Tibial nerve (tissue), 4 donors: ENCODE measurements at places on chromosomes 6 and 20. TPM values are rescaled to one million over a fixed set of nuclear protein-coding genes. Genes with fewer than 3 reads are reported as not detected.
A peak's percentile ranks its signal among the peaks of the same experiment; 100 is the strongest.

PRDM13 gene
- total RNA-seq, result not detected

DNA sequence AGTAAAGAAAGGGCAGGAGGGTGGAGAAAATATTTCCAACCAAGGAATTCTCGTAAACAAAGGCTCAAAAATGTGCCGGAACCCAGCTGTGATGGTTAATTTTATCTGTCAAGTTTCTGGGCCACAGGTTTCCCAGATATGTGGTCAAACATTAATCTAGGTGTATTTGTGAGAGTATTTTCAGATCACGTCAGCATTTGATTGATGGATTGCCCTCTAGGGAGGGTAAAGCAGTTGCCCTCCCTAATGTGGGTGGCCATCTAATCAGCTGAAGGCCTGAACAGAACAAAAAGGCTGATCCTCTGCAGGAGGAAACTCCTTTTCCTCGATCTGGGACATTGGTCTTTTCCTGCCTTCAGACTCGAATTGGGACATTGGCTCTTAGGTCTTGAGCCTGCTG, 298.7 kb upstream of the TCF21 start:
- DNase-seq, result no peak
- H3K4me1 ChIP-seq, result no peaks in the 10 kb centered on the region
- H3K4me3 ChIP-seq, result no peak overlapping the region
- H3K36me3 ChIP-seq, result no peaks in the 10 kb centered on the region

CCN2 gene
- 411 TPM for total RNA-seq

- no peak for DNase-seq
- peaks cover 47% of the 10 kb centered on the region for H3K4me1 ChIP-seq
- no peaks in the 10 kb centered on the region for H3K27me3 ChIP-seq
- H3K36me3 ChIP-seq, result no peaks in the 10 kb centered on the region
- no peak overlapping the region for H3K4me3 ChIP-seq
Observed at GRCh38 chr6:45433533-45434380, 56.0 kb upstream of the SUPT3H start.

RWDD2A gene
- 2.2 TPM for total RNA-seq

GRCh38 chr20:43151901-43152300, 37.8 kb downstream of the PTPRT start:
- no peaks in the 10 kb centered on the region for H3K36me3 ChIP-seq
- H3K27ac ChIP-seq, result no peak overlapping the region
- DNase-seq, result no peak
- no peak overlapping the region for H3K4me3 ChIP-seq
- no peaks in the 10 kb centered on the region for H3K4me1 ChIP-seq
- no peaks in the 10 kb centered on the region for H3K27me3 ChIP-seq

- no peaks in the 10 kb centered on the region for H3K4me1 ChIP-seq
- H3K4me3 ChIP-seq, result no peak overlapping the region
- no peak for DNase-seq
- H3K27me3 ChIP-seq, result no peaks in the 10 kb centered on the region
- no peaks in the 10 kb centered on the region for H3K36me3 ChIP-seq
Observed at GRCh38 chr20:19875376-19876221, 117.5 kb downstream of the RIN2 start.

GMPR gene
- 21.8 TPM for total RNA-seq

PKIB gene
- total RNA-seq, result 2.0 TPM

DNA sequence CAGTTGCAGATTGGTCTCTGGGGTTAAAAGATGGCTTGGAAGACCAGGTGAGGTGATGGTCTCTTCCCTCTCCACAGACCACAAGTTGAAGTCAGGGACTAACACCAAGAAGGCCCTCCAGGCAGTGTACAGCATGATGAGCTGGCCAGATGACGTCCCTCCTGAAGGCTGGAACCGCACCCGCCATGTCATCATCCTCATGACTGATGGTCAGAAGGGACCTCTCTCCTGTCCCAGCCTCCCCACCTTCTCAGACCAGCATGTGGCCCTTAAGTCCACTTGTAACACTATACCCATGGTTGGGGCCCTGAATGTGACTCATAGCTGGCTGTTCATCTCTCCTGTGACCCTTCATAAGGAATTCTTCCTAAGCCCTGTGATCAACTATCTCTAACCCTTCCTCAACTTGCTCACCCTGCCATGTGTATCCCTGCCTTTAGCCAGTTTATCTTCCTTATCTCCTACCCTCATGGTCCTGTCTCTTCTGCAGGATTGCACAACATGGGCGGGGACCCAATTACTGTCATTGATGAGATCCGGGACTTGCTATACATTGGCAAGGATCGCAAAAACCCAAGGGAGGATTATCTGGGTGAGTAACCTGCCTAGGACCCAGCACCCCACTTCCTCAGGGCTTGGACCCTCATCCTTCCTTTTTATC, 3.0 kb downstream of the CFB start:
- peak overlapping the region; percentile 41 for H3K27ac ChIP-seq
- H3K4me3 ChIP-seq, result no peak overlapping the region
- peaks cover 7% of the 10 kb centered on the region for H3K36me3 ChIP-seq
- H3K4me1 ChIP-seq, result peaks cover 10% of the 10 kb centered on the region
- no peak for DNase-seq

DNA sequence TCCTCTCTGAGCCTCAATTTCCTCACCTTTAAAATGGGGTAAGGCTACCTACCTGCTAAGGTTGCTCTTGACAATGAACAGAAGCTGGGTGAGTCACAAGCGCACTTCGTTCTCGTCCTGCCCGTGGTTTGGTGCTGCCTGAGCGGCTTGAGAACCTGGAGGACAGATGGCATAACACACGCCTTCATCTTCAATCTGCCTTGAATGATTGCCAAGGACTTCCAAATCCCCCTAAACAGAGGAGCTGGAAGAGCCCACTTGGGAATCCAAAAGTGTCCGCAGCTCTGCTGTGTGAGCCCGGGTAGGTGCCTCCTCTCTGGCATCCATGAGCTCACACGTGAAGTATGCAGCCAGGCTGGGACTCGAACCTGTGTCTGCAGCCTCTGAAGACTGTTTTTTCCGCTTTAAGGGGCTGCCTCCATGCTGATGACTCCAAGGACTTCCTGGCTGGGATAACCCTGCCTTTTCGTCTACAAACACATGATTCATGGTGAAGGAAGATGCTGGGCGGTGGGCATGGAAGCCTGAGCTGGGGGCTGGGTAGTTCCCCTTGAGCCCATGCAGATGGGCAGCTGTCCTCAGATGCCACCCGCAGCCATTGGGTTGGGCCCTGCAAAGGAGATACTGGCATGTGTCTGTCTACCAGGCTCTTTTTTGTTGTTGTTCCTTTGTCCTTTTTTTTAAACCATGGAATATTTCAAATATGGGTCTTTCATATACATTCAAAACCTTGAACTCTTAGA, 25.3 kb upstream of the CSNK2A1 start:
- peaks cover 41% of the 10 kb centered on the region for H3K27me3 ChIP-seq
- H3K4me1 ChIP-seq, result no peaks in the 10 kb centered on the region
- H3K27ac ChIP-seq, result no peak overlapping the region

GRCh38 chr6:66429210-66429609, 722.2 kb upstream of the EYS start:
- H3K4me1 ChIP-seq, result no peaks in the 10 kb centered on the region
- no peak overlapping the region for H3K27ac ChIP-seq
- no peak for DNase-seq
- H3K36me3 ChIP-seq, result no peaks in the 10 kb centered on the region
- H3K27me3 ChIP-seq, result no peaks in the 10 kb centered on the region
- no peak overlapping the region for H3K4me3 ChIP-seq

LGSN gene
- total RNA-seq, result not detected

MATN4 gene
- not detected for total RNA-seq

EBF4 gene
- total RNA-seq, result 17.5 TPM

DNA sequence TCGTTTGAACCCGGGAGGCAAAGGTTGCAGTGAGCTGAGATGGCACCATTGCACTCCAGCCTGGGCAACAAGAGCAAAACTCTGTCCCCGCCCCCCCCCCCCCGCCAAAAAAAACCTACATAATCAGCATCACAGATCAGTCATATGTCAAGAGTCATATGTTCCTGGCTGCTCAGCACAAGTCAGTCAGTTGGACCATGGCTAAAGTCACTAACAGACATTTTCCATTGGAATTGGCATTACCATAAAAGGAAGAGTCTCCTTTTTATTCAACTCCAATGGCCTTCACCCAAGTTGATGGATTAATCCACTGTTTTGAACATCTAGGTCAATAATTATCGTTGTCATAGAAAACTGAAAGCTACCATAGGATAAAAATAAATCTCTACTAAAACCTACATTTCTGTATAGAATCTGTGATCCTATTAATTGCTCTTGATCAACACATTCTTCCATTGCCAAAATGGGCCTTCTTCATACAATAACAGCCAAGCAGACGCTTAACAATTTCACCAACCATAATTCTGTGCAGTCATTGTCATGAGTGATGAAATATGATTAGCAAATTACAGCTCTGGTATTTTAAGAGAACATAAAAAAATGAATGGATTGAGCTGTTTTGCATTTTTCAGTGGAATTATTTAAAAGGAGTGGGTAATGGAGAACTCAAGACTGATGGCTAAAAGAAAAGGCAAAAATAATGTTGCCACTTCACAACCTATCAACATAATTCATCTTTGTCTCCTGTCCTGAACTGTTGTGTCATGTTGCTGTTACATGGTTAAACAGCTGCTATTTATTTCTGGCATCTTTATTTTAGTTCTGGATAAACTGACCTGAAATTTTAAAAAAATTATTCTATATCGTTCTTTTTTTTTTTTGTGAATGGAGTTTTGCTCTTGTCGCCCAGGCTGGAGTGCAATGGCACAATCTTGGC, 555.5 kb upstream of the JARID2 start:
- H3K36me3 ChIP-seq, result no peaks in the 10 kb centered on the region
- H3K27ac ChIP-seq, result no peak overlapping the region
- no peak for DNase-seq
- H3K4me3 ChIP-seq, result no peak overlapping the region
- no peaks in the 10 kb centered on the region for H3K27me3 ChIP-seq

FGD2 gene
- 40.9 TPM for total RNA-seq

EYA2 gene
- 24.9 TPM for total RNA-seq

DNA sequence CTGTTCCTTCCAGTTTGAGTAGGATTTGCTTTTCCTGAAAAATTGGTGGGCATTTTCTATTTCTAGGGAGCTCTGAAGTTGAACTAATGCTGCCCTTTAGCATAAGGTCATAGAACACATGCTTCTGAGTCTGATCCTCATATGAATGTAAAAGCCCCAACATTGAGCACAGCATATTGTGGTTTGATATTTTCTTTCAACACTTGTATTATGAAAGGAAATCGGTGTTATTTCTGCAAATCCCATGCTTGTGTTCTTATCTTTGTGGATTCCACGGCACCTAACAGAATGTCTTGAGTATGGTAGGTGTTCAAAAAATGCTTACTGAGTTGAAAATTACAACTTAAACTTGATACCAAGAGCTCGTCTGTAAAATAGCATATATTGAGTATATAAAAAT, 85.8 kb downstream of the TRMT11 start:
- no peak overlapping the region for H3K27ac ChIP-seq
- H3K36me3 ChIP-seq, result peaks cover 6% of the 10 kb centered on the region
- H3K4me3 ChIP-seq, result no peak overlapping the region
- no peak for DNase-seq
- H3K27me3 ChIP-seq, result no peaks in the 10 kb centered on the region

TINAG gene
- total RNA-seq, result not detected

- H3K27ac ChIP-seq, result no peak overlapping the region
- H3K36me3 ChIP-seq, result no peaks in the 10 kb centered on the region
- H3K27me3 ChIP-seq, result no peaks in the 10 kb centered on the region
- no peaks in the 10 kb centered on the region for H3K4me1 ChIP-seq
Observed at GRCh38 chr6:4102687-4103244, 23.8 kb upstream of the FAM217A start.

DNA sequence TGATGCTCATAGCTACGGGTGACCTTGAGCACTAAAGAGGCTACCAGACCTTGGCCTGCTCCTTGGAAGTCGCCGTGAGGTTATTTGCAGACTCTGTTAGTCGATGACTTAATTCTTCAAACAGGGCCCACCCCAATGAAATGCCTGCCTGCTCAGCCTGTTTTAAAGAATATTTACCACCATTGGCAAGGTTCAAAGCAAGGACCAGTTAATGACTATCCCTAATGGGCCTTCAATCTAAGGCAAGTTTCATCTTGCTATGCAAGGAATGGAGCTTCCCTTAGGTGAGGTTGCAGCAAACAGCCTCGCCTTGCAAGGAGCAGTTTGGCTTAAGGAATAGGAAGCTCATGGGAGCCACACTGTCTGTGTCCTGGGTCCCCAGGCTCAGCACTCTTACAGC, 22.9 kb upstream of the SPO11 start:
- no peak for DNase-seq
- no peak overlapping the region for H3K4me3 ChIP-seq
- H3K27me3 ChIP-seq, result no peaks in the 10 kb centered on the region
- no peak overlapping the region for H3K27ac ChIP-seq

FIG4 gene
- 42.9 TPM for total RNA-seq

DNA sequence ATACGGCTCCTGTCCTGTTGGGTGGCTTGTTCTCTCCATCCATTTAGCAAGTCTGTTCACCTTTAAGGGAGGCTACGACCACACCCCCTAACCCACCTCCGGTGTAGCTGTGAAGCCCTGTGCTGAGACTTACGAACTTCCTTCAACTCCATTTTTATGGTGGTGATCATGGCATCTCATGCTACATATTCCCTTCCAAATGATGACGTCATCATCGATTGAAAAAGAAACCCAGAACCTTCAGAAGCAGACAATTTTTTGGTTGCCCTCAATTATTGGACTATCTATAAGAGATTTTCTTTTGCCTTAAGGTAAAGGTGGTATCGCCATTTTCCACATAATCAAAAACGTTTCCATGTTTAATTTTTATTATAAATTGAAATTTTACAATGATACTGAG, 389.0 kb downstream of the CBLN4 start:
- DNase-seq, result no peak
- H3K4me1 ChIP-seq, result no peaks in the 10 kb centered on the region
- H3K27me3 ChIP-seq, result no peaks in the 10 kb centered on the region
- H3K4me3 ChIP-seq, result no peak overlapping the region

SALL4 gene
- total RNA-seq, result 0.66 TPM

PEDS1 gene
- total RNA-seq, result 36.7 TPM

DNA sequence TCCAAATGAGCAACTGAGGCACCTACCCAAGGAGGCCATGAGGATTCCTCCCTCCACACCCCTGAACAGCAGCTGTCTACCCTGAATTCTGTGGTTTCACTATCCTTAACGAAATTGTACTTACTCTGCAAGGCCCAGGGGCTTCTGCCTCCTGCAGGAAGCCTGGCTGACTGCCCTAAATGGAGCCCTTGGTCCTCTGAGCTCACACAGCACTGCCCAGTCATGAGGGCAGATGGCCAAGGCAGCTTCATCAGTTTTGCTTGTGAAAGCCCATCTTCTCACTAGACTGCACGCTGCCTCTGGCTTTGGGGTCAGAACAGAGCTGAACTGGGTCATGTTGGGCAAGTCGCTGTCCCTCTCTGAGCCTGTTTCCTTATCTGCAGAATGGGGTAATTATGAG, 26.4 kb upstream of the SIRPA start:
- H3K4me3 ChIP-seq, result no peak overlapping the region
- H3K27me3 ChIP-seq, result no peaks in the 10 kb centered on the region
- no peaks in the 10 kb centered on the region for H3K36me3 ChIP-seq
